Progenitor cell of endocrine pancreas (in vitro differentiated cells): ENCODE measurements at places on chromosomes 7 and 10.
A peak's percentile ranks its signal among the peaks of the same experiment; 100 is the strongest.

DNA sequence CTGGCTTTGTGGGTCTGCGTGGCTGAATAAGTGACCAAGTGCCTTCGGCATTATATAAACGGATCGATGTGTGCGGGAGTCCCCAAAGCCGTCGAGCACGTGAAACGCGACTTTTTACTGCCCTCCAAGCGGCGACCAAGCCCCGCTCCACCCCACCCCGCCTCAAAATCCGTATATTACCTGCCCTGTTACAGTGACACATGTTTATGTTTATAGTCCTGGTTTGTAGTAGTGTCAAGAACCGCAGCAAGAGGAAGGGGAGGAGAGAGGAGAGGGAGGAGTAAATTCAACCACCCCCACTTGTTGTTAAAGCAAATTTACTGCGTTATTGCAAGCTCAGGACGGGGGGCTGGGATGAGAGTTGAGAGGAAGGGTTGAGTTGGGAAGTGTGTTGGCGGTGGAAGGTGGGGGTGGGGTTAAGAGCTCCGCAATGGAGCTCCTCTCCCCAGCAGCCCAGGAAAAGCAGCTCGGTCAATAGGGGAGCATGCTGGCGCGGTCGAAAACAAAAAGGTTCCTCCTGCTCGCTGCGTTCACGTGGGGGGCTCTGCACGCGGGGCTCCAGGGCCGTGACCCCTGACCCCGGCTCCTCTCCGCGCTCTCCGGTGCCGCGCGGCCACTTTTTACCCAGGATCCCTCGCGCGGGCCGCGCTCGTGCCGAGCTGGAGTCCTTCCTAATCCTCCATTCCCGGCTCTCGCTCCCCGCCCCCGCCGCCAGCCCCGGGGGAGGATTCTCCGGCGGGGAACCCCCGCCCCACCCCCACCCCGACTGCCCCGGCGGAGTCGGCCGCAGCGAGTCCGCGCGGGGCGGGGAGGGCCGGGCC is at the start of gene SKIDA1:
Gene SKIDA1, minus strand, starts transcription at position 316 of the 821 bp plus-strand sequence. CDS start 7,860 bp downstream, outside the sequence.
- no peaks in the 10 kb centered on the region for H3K36me3 ChIP-seq
- H3K4me3 ChIP-seq, result peak within 1 kb of the TSS; percentile 85
- H3K4me1 ChIP-seq, result peaks cover 49% of the 10 kb centered on the region
- H3K27me3 ChIP-seq, result no peaks in the 10 kb centered on the region

GRCh38 chr7:141012044-141012685 is 2.6 kb downstream of the MRPS33 start:
- H3K36me3 ChIP-seq, result peaks cover 7% of the 10 kb centered on the region
- no peak overlapping the region for H3K27ac ChIP-seq
- DNase-seq, result peak; percentile 55
- H3K27me3 ChIP-seq, result peaks cover 7% of the 10 kb centered on the region
- H3K4me1 ChIP-seq, result peaks cover 8% of the 10 kb centered on the region

DNA sequence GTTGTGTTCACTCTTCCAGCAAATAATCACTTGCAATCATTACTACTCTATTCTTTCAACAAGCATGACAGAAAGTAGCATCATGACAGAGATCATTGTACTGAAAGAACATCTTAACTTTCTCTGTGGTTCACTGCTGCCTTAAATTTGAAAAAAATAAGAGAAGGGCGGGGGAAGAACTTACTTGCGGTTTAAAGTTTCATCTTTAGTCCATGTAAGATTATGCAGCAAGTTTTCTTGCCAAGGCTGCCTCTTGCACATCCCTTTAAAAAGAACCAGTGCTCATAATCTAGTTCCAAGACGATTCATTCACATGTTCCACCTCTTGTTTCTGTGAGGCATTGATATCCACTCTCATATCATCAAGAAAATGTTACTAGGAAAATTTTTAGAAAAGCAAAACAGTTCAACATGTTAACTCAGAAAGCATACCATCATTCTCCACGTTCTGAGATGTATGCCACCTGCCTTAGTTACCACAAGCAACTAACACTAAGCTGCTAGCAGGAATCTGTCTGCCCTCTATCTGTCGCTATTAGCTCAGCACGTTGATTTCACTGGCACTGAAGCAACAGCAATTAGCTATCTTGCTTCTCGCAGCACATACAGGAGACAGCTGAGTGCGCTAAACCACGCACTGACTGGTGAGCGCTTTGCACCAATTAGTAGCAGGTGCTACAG is at the start of gene PCDH15:
Gene PCDH15, minus strand, starts transcription at position 491 of the 681 bp plus-strand sequence. CDS start 136,969 bp downstream, outside the sequence.
- H3K4me3 ChIP-seq, result no peak within 1 kb of the TSS
- H3K4me1 ChIP-seq, result peaks cover 3% of the 10 kb centered on the region
- H3K27ac ChIP-seq, result no peak within 1 kb of the TSS

- H3K36me3 ChIP-seq, result no peaks in the 10 kb centered on the region
- peaks cover 9% of the 10 kb centered on the region for H3K27me3 ChIP-seq
- no peak overlapping the region for H3K27ac ChIP-seq
- DNase-seq, result no peak
- peaks cover 5% of the 10 kb centered on the region for H3K4me1 ChIP-seq
Observed at GRCh38 chr10:43822631-43823580, 174.2 kb upstream of the ZNF32 start.

- H3K27ac ChIP-seq, result no peak overlapping the region
- no peaks in the 10 kb centered on the region for H3K36me3 ChIP-seq
- no peaks in the 10 kb centered on the region for H3K27me3 ChIP-seq
- H3K4me3 ChIP-seq, result no peak overlapping the region
- no peak for DNase-seq
Observed at GRCh38 chr10:98257198-98257597, 10.8 kb downstream of the LOXL4 start.

DNA sequence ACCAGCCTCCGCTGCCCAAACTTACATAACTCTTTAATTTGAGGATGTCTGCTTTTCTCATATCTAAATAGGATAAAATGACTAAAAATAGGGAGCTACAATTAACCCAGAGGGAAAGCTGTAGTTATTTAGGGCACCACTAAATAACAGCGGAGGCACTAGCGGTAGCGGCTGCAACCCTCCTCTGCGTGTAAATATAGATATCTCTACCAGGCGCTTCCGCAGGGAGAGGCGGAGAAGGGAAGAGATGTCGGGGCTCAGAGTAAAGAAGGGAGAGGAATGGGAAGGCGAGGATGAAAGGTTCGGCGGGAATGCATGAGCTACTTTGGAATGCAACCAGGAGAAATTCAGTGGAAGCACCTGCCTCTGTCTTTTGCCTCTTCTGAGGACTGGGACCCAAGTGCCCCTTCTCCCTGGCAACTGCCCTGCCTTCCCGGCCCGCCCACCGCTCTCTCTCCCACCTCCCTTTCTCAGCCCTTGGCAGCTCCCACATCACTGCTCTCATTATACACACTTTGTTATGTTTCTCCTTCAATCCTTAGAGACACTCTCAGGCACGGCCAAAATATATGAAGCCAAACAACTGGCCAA is 698.3 kb downstream of the PARD3 start:
- H3K27me3 ChIP-seq, result no peaks in the 10 kb centered on the region
- no peak for DNase-seq
- no peak overlapping the region for H3K4me3 ChIP-seq
- peak overlapping the region; percentile 54 for H3K27ac ChIP-seq

DNA sequence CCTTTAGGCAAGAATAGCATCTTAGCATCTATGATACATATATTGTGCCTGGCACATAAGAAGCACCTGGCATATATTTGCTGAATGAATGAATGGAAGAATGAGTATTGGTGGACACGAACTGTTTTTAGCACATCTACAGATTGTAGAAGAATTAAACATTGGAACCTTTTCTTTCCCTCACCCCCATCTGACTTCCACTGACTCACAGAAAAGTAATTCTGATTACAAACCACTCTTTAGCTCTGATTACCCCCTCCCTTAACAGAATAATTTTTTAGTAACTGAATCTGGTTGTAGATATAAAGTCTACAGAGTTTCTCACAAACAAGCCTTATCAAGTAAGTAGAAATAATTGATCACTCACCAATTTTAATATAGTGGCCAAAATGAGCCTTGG is 31.9 kb downstream of the SLC26A4 start:
- peaks cover 3% of the 10 kb centered on the region for H3K4me1 ChIP-seq
- H3K4me3 ChIP-seq, result no peak overlapping the region
- H3K27ac ChIP-seq, result no peak overlapping the region
- peaks cover 21% of the 10 kb centered on the region for H3K27me3 ChIP-seq
- no peaks in the 10 kb centered on the region for H3K36me3 ChIP-seq

DNA sequence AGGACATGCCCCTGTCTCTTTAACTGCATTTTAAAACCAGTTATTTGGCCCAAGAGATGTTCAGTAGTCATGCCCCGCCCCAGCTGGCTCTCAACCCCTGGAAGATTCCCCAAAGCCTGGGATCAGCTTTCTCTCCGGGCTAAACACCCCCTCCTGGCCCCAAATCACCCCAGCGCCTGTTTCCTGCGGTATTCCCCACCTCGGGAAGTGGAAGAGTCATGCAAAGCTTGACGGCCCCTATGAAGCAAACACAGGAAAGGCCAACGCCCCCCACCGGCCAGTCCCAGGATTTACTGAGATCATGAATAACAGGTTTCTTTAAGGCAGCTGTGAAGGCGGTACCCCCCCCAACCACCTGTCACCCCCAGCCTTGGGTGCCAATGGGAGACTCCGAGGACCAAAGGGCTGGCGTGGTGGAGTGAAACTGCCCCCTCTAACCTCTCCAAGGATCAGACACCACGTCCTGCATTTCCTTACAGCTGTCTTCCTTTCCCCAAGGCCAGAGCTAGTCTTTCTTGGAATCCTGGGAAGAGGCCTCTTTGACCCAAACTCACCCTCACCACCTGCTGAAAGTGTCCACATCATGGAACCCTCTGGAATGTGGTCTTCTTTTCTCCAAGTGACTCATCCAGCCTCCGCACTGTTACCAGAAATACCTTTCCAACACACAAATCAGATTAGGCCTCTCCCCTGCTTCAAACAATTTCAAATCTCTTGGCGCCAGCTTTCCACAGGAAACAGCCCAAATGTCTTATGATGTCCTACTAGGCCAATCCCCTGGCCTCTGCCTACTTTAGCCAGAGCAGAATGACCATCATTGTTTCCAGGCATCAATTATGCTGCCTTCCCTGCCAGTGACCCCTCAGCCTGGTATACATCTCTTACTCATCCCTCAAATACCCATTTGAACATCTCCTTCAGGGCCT is 301.5 kb downstream of the ZEB1 start:
- H3K4me1 ChIP-seq, result peaks cover 6% of the 10 kb centered on the region
- no peak for DNase-seq
- peaks cover 6% of the 10 kb centered on the region for H3K27me3 ChIP-seq
- no peak overlapping the region for H3K4me3 ChIP-seq

- no peak for DNase-seq
- H3K4me1 ChIP-seq, result peaks cover 8% of the 10 kb centered on the region
- H3K27me3 ChIP-seq, result no peaks in the 10 kb centered on the region
- no peak overlapping the region for H3K27ac ChIP-seq
- H3K4me3 ChIP-seq, result no peak overlapping the region
- H3K36me3 ChIP-seq, result peaks cover 9% of the 10 kb centered on the region
Observed at GRCh38 chr10:102935505-102935904, 17.4 kb downstream of the CNNM2 start.

- peaks cover 31% of the 10 kb centered on the region for H3K36me3 ChIP-seq
- no peak overlapping the region for H3K27ac ChIP-seq
- H3K27me3 ChIP-seq, result no peaks in the 10 kb centered on the region
- H3K4me1 ChIP-seq, result peaks cover 26% of the 10 kb centered on the region
Observed at GRCh38 chr7:116776610-116777289, 85.6 kb upstream of the CAPZA2 start.
